ENCODE measurements at places on chromosomes 12 and 14.

DNA sequence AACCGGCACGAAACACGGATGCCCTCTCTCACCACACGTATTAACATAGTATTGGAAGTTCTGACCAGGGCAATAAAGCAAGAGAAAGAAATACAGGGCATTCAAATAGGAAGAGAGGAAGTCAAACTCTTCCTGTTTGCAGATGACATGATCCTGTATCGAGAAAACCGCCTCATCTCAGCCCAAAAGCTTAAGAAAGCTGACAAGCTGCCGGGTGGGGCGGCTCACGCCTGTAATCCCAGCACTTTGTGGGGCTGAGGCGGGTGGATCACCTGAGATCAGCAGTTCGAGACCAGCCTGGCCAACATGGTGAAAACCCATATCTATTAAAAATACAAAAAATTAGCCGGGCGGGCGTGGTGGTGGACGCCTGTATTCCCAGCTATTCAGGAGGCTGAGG lies 17.7 kb downstream of the OR6S1 start:
- no peak for DNase-seq

GRCh38 chr12:86530996-86531655 lies 274.9 kb upstream of the MGAT4C start:
- no peak for DNase-seq

DNA sequence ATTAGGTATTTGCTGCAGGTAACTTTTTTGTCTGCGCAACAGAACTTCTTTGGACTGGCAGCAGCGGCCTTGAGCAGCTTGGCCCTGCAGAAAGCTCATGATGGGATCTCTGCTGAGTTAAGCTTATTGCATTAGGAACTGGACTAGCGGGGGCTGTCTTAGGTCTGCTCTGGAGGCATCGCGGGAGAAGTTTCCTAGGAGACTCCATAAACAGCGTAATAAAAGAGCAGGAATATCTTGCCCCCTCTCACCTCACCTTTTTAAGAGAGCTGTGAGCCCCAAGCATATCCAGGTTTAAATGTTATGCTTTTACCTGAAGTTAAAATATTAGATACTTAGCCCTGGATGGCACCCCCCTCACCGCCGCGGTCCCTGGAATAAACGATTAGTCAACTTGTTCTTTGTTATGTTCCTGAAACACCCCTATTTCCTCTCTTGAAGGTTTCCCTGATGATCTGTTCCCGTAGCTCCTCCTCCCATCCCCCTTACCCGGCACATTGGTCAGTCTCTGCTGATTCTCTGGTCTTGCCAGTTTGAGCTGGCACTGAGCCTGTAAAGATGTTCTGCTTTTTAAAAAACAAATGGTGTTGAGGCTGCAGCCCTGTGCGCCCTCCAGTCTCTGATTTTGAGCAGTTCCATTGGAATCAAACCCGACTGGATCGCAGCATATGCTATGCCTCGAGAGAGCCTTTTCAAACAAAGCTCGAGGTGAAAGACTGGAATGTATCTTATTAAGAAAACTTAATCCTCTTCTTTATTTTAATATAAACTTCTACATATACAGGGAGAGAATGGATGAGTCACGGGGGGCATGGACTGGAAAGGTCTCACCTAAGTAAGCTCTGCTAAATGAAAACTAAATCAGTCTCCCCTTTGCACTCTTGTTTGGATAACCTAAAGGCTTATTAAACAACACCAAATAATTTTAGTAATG lies 1.9 kb downstream of the MLXIP start:
- peak; percentile 74 for DNase-seq

GRCh38 chr12:16093825-16094224 lies 182.7 kb downstream of the DERA start:
- DNase-seq: no peak

GRCh38 chr14:35123388-35123703 lies 994 bp downstream of the PRORP start:
- DNase-seq: no peak

- DNase-seq: no peak
Observed at GRCh38 chr12:88566430-88566829, 13.8 kb downstream of the KITLG start.

- DNase-seq: no peak
Observed at GRCh38 chr14:68145036-68145435, 325.5 kb downstream of the RAD51B start.

DNA sequence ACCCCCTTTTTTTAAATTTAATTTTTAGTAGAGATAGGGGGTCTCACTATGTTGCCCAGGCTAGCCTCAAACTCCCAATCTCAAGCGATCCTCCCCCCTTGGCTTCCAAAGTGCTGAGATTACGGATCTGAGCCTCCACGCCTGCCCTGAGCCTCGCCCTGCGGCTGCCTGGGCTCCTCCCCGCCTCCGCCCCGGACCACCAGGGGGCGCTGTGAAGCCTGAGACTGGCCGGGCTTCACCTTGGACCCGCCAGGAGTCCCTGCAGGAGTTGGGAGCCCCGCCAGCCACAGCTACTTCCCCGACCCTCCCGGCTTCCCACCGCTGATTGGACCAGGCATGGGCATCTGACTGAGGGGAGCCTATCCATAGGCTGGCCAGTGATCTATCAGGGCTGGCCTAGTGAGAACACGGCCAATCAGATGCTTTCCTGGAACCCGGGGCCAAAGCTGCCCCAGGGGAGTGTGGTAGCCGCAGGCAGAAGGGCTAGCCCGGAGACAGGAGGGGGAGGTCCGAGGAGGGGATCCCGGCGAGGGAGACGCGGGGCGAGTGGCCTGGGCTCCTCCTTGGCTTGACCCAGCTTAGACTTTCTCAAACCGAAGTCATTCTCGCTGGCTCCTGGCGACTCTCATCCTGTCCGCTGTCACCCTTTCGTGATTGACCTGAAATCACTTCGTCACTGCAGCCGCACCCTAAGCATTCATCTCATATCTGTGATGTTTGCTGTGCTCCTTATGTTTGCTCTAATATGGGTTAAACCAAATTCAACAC lies 15.1 kb upstream of the ANKRD9 start:
- peak; percentile 97 for DNase-seq

DNA sequence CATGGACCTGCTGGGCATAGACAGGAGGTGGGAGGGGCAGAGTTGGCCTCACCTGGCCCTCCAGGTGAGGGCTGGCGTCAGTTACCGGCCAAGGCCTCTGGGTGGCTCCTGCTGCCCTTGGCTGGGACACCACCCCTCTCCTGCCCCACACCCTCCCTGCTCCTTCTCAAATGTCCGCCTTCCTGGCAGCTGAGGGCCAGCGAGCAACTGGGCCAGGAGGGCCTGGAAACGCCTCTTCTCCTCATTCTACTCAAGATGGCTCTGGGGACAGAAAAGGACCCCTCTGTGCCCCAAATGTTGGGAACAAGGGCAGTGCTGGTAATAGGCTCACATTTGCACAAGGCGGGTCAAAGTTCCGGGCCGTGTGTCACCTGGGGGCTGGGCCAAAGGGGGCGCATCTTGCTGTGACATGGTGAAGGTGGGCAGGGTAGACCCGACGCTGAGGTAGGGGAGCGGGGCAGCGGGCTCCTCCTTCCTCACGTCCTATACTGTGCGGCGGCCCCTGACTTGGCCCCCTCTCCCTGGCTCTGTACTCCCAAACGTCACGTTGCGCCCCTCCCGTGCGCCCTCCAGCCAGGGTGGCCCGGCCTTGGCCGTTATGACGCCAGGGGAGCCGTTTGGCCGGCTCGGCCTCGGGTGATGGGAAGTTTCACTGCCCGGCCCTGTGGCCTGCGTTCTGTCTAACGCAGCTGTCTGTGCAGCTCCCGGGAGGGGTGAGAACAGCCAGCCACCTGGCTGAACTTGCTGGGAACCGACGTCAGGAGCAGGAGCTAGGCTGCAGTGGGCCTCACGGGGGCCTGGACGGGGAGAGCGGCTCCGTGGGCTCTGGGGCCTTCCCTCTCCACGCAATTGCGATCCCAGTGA lies 18.0 kb upstream of the DLK1 start:
- DNase-seq: no peak

DNA sequence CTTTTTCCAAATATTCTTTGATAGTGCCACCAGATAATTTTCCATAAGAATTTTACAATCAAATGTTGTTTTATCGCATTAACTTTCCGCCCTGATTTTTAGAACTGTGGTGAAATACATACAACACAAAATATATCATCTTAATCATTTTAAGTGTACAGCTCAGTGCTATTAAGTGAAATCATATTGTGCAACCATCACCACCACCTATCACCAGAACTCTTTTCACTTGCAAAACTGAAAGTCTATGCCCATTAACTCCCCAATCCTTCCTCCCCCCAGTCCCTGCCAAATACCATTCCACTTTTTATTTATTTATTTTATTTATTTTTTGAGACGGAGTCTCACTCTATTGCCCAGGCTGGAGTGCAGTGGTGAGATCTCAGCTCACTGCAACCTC lies 36.6 kb downstream of the CDKL1 start:
- DNase-seq: no peak

- DNase-seq: peak; percentile 67
Observed at GRCh38 chr12:32455607-32456071, 56.3 kb downstream of the FGD4 start.

DNA sequence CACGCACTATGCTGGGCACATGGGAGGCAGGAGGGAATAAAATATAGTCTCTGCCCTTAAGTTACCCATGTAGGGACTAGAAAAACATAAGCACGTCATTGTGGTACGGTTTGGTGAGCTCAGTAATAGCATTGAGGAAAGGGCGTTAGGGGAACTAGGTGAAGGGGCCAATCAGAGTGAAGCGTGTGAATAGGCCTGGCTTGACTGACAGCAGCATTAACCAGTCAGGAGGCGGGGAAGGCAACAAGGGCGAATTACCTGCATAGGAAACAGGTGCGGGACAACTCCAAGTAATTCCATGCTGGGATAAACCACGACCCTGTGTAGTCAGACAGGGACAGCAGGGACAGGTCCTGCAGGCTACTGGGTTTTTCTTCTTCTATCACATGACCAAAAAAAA lies 107.7 kb downstream of the UNC79 start:
- no peak for DNase-seq

DNA sequence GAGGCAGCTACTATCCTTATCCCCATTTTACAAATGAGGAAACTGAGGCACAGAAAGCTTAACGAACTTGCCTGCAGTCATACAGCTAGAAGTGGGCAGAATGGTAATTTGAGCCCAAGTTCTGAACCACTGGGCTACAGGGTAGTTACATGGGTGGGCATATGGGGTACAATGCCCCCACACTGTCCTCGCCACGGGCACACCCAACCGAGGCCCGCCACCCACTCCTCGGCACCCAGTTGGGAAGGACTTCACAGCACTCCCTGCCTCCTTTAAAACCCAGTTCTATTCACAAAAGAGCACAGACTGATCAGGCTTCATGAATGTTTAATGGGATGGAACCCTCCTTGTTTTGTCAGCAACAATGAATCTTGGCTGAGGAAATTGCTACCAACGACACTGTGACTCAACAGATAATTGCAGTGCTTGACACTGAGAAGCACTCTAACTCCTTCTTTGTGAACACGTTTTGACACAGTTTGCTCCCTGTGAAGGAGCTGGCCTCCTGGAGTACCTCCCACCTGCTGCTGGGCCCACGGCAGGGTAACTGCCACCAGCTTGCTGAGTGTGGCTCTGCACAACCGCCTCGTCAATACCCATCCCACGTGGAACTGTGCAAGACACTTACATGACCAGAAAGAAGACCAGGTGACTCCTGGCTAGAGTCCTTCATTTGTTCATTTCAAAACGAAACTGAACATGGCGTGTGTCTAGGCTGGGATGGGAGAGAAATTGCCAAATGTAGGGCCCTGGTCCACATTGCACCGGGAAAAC lies 63.5 kb downstream of the CLMN start:
- DNase-seq: no peak

GRCh38 chr12:11882301-11883019 lies 188.3 kb upstream of the BCL2L14 start:
- no peak for DNase-seq

DNA sequence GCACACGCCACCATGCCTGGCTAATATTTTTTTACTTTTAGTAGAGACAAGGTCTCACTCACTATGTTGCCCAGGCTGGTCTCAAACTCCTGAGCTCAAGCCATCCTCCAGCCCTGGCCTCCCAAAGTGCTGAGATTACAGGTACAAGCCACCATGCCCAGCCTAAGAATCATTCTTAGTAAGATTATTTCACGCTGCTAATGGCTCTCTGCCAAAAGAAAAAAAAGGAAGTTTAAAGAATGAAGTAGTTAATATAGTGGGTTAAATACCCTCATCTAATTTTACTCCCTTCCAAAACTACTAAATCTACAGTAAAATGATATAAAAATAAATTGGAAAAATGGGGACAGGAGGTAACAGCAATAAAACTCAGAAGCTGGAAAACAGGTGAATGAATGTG lies 2.6 kb downstream of the ETFRF1 start:
- no peak for DNase-seq

DNA sequence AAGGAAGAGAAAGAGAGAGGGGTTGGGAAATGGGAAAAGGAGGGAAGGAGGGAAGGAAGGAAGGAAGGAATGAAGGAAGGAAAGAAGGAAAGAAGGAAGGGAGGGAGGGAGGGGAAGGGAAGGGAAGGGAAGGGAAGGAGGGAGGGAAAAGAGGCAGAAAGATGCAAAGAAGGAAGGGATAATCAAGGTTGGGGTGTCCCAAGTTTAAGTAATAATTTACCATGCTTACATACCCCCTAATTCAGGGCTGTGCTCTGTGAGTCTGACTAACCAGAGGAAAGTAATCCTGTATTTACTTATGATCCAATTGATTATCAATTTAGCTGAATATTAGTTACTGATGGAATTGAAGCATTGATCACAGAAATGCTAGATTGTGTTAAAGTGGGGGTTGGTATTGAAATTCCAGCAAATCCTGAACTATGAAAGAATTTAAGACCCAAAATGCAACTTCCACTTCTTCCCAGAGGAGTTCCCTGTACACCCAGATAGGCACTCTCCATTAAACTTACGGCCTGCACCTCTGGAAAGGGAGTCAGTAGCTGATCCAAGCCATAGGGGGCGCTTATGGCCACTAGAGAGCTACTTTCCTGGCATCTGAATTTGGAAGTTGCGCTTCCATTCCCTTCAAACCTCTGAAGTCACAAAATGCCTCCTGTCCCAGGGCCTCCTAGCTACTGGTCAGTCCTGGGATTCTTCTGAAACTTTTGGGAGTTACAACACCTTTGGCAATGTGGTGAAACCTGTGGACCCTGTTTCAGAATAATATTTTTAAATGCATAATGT lies 162.7 kb upstream of the PWP1 start:
- DNase-seq: no peak

GRCh38 chr12:115412831-115413230 lies 728.9 kb upstream of the TBX3 start:
- no peak for DNase-seq

GRCh38 chr12:50633955-50634354 lies 129.2 kb downstream of the DIP2B start:
- peak; percentile 41 for DNase-seq

All from stromal cell of bone marrow (primary cell).